Cardiac septum (tissue), 1 donor: ENCODE measurements at places on chromosomes 16 and 17. TPM values are rescaled to one million over a fixed set of nuclear protein-coding genes. Genes with fewer than 3 reads are reported as not detected.

The C16orf74 gene
- total RNA-seq = 0.51 TPM

DNA sequence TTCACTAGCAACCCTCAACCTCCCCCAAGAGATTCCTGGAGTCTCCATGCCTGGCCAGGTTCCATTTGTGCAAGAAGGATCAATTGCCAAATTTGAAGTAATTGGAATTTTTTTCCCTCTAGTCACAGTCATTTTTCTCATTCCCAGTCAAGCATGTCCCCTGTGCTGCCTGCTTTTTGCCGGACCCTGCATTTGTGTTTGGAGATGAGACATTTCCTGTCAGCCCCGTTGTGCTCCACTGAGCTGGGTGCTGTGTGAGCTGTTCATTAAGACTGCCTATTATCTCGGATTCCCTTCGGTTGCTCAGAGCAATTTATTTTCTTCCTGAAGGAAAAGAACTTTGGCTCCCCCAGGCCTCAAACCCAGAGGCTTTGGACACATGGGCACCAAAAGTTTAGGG is 201.0 kb upstream of the NLRP1 start:
- no peak for DNase-seq

GRCh38 chr17:73224663-73225305 is 31.9 kb downstream of the COG1 start:
- no peak for DNase-seq

DNA sequence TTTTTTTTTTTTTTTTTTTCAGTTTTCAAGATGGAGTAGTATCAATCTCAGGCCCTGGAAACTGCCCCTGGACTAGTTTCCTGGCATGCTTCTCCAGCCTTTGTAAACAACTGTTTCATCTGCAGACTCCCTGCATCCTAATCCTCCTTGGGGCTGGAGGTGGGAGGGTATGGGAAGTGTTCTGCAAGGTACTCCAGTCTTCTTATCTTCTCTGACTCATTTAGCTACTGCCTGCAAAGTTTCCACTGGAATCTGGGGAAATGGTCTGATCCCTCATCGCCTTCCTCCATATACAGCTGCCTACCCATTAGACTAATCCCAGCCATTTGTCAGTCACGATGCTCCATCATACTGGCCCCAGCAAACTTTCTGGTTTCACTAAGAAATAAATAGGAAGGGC is 21.5 kb downstream of the COPZ2 start:
- DNase-seq = no peak

DNA sequence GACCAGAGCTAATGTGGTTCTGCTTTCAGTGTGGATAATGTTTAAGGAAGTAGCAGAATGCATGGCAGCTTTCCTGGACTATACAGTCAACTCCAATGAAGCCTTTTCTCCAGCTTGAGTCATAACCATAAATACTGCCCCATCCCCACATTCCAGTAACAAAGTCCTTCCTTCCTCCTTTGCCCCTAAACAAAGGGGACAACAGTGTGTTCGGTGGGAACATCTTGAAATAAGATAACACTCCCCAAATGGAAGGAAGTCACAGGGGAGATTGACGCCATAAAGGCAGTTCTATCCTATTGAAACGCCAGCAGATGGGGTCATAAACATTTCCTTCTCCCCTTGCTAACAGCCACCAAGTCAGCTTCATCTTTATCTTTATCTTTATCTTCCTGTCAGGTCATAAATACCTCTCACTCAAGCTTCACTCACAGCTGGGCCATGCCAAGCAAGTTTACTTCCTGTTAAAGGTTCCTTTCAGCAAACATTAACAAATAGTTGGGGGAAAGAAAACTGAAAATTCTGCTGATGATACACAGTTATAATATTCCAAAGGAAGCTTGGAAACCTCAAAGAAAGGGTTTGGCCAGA is 136.7 kb downstream of the SNX11 start:
- DNase-seq = no peak
